ENCODE measurements at places on chromosomes 11 and 22. TPM values are rescaled to one million over a fixed set of nuclear protein-coding genes. Genes with fewer than 3 reads are reported as not detected.

DNA sequence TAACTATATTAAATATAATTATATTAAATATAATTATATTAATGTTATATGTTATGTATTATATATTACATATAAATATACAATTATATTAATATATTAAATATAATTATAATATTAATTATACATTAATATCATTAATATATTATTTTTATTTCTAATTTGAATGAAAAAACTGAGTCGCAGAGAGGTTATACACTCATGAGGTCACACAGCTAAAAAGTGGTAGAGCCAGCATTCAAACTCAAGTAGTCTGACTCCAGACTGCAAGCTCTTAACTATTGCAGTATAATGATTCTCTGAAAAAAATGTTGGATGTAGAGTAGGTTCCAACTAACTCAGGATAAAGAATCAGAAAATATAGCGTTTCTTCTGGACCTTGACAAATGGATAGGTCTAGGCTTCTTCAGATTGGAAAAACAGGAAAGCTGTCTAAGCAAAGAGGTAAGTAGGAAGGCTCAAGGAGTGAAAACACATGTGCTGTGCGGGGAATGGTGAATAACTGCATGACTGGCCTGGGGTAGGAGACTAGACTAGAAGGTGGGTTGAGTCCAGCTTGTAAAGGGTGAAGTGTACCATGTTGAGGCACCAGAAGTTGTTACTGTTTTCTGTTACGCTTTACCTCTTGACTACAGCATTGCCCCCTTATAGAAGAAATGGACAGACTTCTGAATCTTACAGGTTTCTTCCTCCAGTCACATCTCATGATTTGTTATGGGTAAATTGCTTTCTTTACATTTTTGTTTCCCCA lies 80.3 kb downstream of the TRIM44 start:
- H3K27me3 ChIP-seq = no peaks in the 10 kb centered on the region
- no peak overlapping the region for H3K4me3 ChIP-seq
- H3K27ac ChIP-seq = no peak overlapping the region
- no peaks in the 10 kb centered on the region for H3K36me3 ChIP-seq

DNA sequence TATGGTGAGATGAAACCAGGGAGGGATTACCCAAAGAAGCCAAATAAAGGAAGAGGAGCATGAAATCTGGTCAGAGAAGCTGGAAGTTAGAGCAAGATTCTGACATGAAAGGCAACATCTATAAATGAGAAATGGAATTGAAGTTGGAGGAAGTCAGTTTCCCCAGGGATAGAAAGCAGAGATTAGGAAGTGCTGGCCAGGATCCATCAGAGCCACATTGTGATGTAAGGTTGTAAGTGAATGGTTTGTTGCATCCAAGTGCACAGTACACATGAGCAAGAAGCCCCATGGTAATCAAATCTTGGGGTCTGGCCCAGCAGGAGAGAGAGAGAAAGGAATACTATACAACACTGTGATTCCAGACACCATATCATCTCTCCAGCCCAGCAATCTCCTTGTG lies 6.6 kb upstream of the NLRP10 start:
- H3K36me3 ChIP-seq = no peaks in the 10 kb centered on the region
- H3K4me1 ChIP-seq = no peaks in the 10 kb centered on the region
- no peak overlapping the region for H3K4me3 ChIP-seq

GRCh38 chr22:49906799-49907290 lies 11.4 kb downstream of the ALG12 start:
- H3K27ac ChIP-seq = peak overlapping the region; percentile 5
- peaks cover 52% of the 10 kb centered on the region for H3K36me3 ChIP-seq
- H3K4me3 ChIP-seq = no peak overlapping the region

DNA sequence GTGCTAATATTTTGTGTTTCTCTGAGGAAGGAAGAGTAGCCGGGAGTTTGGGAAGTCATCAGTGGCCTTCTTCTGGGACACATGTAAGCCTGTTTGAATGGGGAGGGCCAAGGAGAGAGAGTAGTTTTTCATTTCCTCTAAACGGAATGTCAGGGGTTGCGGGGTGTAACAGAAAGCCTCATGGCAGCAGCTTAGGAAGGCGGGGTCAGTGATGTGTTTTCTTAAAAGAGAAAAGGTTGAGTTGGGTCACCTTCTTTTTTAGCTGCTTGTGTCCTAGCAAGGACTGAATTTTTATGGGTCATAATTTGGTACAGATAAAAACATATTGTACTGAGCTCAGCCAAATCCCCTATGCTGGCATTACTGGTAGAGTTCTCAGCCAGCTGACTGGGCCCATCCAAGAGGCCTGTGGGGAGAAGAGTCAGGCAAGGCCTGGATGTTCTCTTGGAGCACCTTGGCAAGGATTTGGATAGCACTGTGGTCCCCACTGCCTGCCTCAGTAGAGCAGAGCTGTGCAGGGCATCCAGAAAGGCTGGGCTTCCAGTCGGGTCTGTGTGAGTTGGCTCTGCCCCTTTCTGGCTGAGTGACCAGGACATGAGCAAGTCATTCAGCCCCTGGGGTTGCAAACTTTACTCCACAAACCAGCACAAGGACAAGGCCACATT lies 29.4 kb upstream of the NAV2 start:
- H3K4me1 ChIP-seq = no peaks in the 10 kb centered on the region
- DNase-seq = no peak
- H3K27me3 ChIP-seq = no peaks in the 10 kb centered on the region
- no peaks in the 10 kb centered on the region for H3K36me3 ChIP-seq

DNA sequence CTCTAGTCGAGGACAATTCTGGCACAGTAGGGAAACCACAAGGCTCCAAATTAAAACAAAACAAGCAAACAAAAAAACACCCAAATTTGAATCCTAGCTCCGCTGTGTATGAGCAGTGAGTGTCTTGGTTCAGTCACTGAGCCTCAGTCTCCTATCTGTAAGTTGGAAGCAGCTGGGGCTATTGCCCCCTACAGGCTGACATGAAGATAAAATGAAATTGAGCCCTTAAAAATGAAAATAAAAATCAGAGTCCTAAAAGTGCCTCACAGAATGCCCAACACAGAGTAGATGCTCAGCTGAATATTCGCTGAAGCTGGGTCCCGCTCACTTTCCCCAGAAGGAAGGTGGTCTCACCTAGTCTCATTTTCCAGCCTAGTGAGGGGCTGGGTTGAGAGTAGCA lies 65.2 kb downstream of the PDE2A start:
- H3K27me3 ChIP-seq = no peaks in the 10 kb centered on the region
- peak overlapping the region; percentile 70 for H3K27ac ChIP-seq

GRCh38 chr11:102276362-102276761 lies 40.9 kb upstream of the BIRC3 start:
- no peak for DNase-seq
- H3K36me3 ChIP-seq = no peaks in the 10 kb centered on the region
- peaks cover 5% of the 10 kb centered on the region for H3K27me3 ChIP-seq
- no peak overlapping the region for H3K27ac ChIP-seq

- no peak overlapping the region for H3K4me3 ChIP-seq
- H3K27me3 ChIP-seq = no peaks in the 10 kb centered on the region
- H3K4me1 ChIP-seq = peaks cover 29% of the 10 kb centered on the region
- no peak overlapping the region for H3K27ac ChIP-seq
- H3K36me3 ChIP-seq = no peaks in the 10 kb centered on the region
- no peak for DNase-seq
These were observed 81.6 kb downstream of the PDHX start for GRCh38 chr11:34997952-34998528.

GRCh38 chr11:1810761-1811160 lies 24.0 kb upstream of the SYT8 start:
- DNase-seq = no peak
- no peak overlapping the region for H3K4me3 ChIP-seq
- no peak overlapping the region for H3K27ac ChIP-seq
- H3K36me3 ChIP-seq = no peaks in the 10 kb centered on the region

GRCh38 chr11:126332221-126332711 lies 23.2 kb upstream of the ST3GAL4 start:
- no peaks in the 10 kb centered on the region for H3K27me3 ChIP-seq
- no peak overlapping the region for H3K4me3 ChIP-seq
- peak; percentile 74 for DNase-seq
- H3K27ac ChIP-seq = peak overlapping the region; percentile 6
- H3K36me3 ChIP-seq = peaks cover 12% of the 10 kb centered on the region

- no peak overlapping the region for H3K4me3 ChIP-seq
- DNase-seq = peak; percentile 48
- H3K4me1 ChIP-seq = peaks cover 11% of the 10 kb centered on the region
- no peaks in the 10 kb centered on the region for H3K27me3 ChIP-seq
These were observed 13.3 kb upstream of the IL10RA start for GRCh38 chr11:117972629-117973502.

DNA sequence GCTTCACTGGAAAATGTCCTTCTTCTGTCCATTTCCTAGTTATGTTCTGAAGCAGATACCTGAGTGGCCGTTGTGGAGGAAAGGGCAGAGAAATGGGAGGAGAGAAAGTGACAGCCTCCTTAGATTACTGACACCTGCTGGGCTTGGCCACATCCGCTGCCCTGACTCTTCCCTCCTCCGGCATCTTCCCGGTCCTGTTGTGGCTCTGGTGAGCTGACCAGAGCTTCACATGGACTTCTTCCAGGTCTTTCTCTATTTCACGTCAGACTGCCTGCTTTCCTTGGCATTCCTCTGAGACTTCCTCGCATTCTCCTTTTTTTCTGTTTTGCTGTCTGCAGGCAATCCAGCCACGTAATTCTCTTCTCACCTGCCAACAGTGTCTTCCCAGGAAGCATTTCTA lies 138.7 kb upstream of the E2F8 start:
- H3K4me1 ChIP-seq = no peaks in the 10 kb centered on the region
- H3K27ac ChIP-seq = no peak overlapping the region
- no peak overlapping the region for H3K4me3 ChIP-seq
- no peaks in the 10 kb centered on the region for H3K27me3 ChIP-seq

- peaks cover 2% of the 10 kb centered on the region for H3K27me3 ChIP-seq
- DNase-seq = no peak
- H3K36me3 ChIP-seq = no peaks in the 10 kb centered on the region
- no peak overlapping the region for H3K27ac ChIP-seq
These were observed 12.1 kb upstream of the EIF3D start for GRCh38 chr22:36540867-36541642.

DNA sequence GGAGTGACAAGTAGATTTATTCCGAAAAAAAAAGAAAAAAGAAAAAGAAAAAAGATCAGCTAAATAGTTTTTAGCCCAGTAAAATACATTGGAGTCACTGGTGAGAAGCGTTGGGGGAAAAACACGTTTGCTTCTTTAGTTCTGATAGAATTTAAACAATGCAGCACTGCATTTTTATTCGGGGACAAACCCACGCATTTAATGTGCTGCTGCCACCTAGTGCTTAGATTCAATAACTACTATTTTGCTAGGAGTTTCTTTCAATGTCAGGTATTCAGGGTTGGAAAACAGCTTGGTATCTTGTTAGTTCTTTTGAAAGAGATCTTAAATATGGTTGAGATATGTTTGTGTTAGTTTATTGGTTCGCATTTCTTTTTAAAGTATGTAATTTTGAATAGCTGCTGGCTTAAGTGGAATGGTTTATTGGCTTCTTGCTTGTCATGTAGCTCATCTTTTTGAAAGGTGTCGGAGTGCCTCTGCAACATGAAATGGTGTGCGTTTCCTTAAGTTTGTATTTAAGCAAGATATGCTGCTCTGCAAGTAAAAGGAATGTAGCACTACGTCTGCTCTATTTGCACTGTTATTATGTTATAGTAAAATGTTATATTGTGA lies 41.9 kb downstream of the SVIP start:
- DNase-seq = no peak
- H3K4me3 ChIP-seq = no peak overlapping the region
- no peaks in the 10 kb centered on the region for H3K36me3 ChIP-seq
- peaks cover 4% of the 10 kb centered on the region for H3K4me1 ChIP-seq

- H3K4me3 ChIP-seq = no peak overlapping the region
- peaks cover 12% of the 10 kb centered on the region for H3K27me3 ChIP-seq
- H3K4me1 ChIP-seq = no peaks in the 10 kb centered on the region
- DNase-seq = no peak
- H3K27ac ChIP-seq = no peak overlapping the region
These were observed 1402.6 kb downstream of the BRD1 start for GRCh38 chr22:48425091-48425506.

- H3K4me1 ChIP-seq = peaks cover 28% of the 10 kb centered on the region
- DNase-seq = no peak
- H3K4me3 ChIP-seq = peak overlapping the region; percentile 67
- H3K27ac ChIP-seq = no peak overlapping the region
These were observed 1.6 kb downstream of the SPON1 start for GRCh38 chr11:13963949-13964770.

- H3K27me3 ChIP-seq = peaks cover 21% of the 10 kb centered on the region
- no peak for DNase-seq
- no peaks in the 10 kb centered on the region for H3K4me1 ChIP-seq
These were observed 1448.3 kb downstream of the BRD1 start for GRCh38 chr22:48379371-48379770.

- DNase-seq = no peak
- H3K27me3 ChIP-seq = no peaks in the 10 kb centered on the region
- H3K4me1 ChIP-seq = no peaks in the 10 kb centered on the region
These were observed 234.2 kb downstream of the AASDHPPT start for GRCh38 chr11:106311531-106312230.

DNA sequence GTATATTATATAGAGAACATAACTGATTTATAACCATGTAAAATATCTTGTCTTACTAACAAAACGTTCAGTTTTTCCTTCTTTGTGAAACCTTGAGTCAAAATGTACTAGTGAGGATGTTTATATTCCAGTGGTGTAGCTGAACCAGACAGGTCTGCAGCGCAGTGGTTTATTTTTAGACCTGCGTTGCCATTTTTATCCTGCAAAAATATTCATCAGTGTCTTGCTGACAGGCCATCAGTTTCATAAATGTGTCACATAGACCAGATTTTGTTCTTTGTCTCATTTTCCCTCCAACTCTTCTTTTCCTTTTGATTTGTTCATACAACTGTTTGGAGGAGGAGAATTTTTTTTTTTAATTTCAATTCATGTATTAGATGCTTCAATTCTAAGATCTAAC lies 43.1 kb downstream of the HSD17B12 start:
- no peak for DNase-seq
- H3K27me3 ChIP-seq = no peaks in the 10 kb centered on the region
- no peak overlapping the region for H3K4me3 ChIP-seq
- H3K4me1 ChIP-seq = no peaks in the 10 kb centered on the region
- H3K27ac ChIP-seq = no peak overlapping the region
- H3K36me3 ChIP-seq = no peaks in the 10 kb centered on the region

DNA sequence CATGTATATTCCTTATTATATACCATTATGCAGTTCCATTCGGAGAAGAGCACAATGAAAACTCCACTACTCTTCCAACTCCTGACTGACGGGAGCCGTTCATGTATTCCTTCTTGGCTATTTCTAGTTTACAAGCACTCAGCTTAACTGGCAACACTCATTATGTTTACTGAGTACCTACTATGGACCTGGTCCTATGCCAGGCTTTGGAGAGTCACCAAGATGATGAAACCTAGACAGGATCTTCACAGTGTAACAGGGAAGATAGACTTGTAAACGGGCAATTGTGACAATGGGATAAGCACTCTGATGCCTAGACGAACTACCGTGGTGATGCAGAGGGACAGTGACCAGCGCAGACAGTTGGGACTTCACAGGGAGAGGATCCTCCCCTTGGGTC lies 22.3 kb upstream of the ST3GAL4 start:
- peaks cover 19% of the 10 kb centered on the region for H3K4me1 ChIP-seq
- H3K4me3 ChIP-seq = no peak overlapping the region
- H3K36me3 ChIP-seq = peaks cover 19% of the 10 kb centered on the region
- H3K27ac ChIP-seq = no peak overlapping the region

- no peaks in the 10 kb centered on the region for H3K4me1 ChIP-seq
- H3K4me3 ChIP-seq = no peak overlapping the region
- H3K27ac ChIP-seq = no peak overlapping the region
- no peaks in the 10 kb centered on the region for H3K27me3 ChIP-seq
These were observed 347.6 kb downstream of the LUZP2 start for GRCh38 chr11:24844406-24844805.

- H3K36me3 ChIP-seq = peaks cover 14% of the 10 kb centered on the region
- H3K27me3 ChIP-seq = no peaks in the 10 kb centered on the region
- no peak overlapping the region for H3K27ac ChIP-seq
- no peak for DNase-seq
- H3K4me1 ChIP-seq = peaks cover 12% of the 10 kb centered on the region
- no peak overlapping the region for H3K4me3 ChIP-seq
These were observed 16.5 kb downstream of the TPCN2 start for GRCh38 chr11:69065147-69065710.

SLC22A6 gene
- not detected for polyA plus RNA-seq

CYTH4 gene
- polyA plus RNA-seq = 58.1 TPM

OR10G6 gene
- not detected for polyA plus RNA-seq
